Dermis microvascular lymphatic vessel endothelial cell (primary cell): ENCODE measurements at places on chromosomes 3 and 15. TPM values are rescaled to one million over a fixed set of nuclear protein-coding genes. Genes with fewer than 3 reads are reported as not detected.

CDCP1 gene
- total RNA-seq = 0.13 and 0.39 TPM in 2 replicates

- DNase-seq = no peak
Measured at GRCh38 chr3:62365391-62366125, 7.8 kb downstream of the FEZF2 start.

CHRNA7 gene
- 0.38 and 0.64 TPM in 2 replicates for total RNA-seq

PRSS50 gene
- total RNA-seq = not detected in 2 replicates

- DNase-seq = no peak
Measured at GRCh38 chr3:167739190-167739810, 3.8 kb downstream of the SERPINI1 start.

DNA sequence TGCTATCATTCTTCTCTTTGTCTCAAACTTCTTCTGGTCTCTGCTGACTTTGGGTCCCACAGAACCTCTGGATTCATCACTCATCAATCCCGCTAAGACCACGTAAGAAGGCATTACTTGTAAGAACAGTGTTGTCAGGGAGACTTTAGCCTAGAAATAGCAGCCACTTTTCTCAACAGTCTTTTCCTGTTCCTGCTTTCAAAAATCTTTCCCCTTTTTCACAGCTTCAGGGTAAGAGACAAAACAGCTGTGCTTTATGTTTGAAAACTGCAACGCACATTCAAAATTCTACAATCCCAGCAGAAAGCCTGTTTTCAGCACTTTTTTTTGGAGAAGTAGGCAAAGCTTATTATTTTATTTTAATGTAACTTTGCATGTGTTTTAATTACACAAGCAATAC, 42.0 kb upstream of the FAM98B start:
- DNase-seq = no peak
